ENCODE measurements at places on chromosomes 5 and 9.

- no peak for DNase-seq
These were observed 43.8 kb upstream of the CDK20 start for GRCh38 chr9:88018101-88018500.

DNA sequence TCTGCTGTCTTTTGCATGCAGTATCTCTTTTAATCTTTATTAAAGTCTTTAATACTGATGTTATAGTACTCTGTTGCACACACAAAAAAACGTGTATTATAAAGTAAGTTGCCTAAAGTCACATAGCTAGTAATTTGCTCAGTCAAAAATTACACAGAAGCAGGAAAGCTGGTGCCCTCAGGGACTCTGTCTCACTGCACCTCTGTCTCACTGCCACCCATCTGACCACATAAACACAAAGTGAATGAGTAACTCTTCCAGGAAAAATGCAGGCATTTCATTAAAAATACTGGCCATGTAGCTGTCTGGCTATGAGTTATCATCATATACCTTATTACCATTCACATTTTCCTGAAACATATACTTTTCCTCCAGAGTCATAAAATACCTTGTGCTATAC is 591.7 kb downstream of the CSNK1G3 start:
- DNase-seq = no peak

DNA sequence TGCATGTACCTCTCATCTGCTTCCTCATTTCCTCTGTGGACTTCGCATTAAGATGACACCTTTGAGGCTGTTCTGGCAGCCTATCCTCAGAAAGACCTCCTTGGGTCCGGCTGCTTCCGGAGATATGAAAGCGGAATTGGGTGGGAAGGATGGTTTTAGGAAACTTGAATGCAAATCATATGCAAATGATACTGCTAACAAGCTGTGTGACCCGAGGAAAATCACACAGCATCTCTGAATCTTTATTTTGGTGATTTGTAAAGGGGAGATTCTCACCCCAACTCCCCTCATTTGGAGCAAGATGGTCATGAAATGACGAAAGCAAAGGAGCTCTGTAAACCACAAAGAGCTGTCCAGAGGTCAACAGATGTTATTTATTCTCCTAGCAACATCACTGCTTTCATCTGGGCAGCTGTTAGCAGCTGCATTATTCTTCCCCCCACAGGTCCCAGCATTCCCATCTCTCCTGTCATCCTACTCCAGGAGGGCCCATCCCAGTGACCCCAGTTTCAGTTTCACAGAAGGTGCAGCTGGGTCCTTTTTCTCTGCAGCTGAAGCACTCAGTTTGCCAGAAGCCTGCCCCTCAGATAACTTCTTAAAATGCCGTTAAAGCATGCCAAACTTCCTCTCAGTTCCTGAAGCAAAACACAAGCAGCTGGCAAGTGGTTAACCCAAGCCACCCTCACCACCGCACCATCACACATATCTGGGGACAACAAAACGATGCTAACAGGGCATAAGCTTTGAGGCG is 269.5 kb downstream of the SEC61B start:
- DNase-seq = no peak

GRCh38 chr5:124665035-124665434 is 81.4 kb downstream of the ZNF608 start:
- no peak for DNase-seq

DNA sequence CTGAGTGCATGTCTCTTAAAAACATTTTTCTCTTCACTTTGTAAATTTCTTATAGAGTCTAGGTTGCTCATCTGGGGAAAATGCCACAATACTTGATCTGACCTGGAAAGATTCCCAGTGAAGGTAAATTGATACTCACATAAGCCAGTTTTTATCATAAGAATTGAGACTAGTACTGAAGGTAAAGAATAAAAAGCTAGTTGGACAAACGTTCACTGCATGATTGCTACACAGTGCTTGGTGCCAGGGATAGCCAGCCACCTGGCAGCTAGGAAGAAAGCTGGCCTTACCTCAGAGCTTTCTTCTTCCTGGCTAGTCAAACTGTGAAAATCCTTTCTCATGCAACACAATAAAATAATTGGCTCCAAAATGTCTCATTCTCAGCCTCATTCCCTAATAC is 77.1 kb downstream of the MUSK start:
- DNase-seq = no peak

DNA sequence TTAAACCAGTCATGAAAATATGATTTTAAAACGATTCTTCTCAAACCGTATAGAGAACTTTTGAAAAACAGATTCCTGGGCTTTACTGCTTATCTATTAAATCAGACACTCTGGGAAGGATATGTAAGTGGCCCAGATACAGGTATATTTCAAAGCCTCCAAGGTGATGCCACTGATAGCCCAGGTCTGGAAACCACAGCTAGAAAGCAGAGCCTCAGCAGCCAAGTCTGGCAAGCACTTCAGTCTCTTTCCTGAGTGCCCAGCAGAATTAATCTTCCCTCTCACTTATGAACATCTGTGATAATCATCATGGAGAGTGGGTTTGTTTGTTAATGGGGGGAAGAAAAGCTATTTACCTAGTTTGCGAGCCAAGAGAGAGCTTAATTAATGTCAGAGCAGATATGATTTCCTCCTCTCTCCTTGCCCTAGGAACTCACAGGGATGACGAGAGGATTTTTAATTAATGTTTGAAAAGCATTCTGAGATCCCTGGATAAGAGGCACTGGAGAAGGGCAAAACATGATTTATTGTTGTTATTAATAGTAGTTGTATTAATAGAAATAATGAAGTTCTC is 368.4 kb downstream of the TLE1 start:
- DNase-seq = no peak

- no peak for DNase-seq
These were observed 78.7 kb upstream of the TYRP1 start for GRCh38 chr9:12614488-12614887.

- no peak for DNase-seq
These were observed 67.6 kb downstream of the ARHGEF28 start for GRCh38 chr5:73693573-73694061.

DNA sequence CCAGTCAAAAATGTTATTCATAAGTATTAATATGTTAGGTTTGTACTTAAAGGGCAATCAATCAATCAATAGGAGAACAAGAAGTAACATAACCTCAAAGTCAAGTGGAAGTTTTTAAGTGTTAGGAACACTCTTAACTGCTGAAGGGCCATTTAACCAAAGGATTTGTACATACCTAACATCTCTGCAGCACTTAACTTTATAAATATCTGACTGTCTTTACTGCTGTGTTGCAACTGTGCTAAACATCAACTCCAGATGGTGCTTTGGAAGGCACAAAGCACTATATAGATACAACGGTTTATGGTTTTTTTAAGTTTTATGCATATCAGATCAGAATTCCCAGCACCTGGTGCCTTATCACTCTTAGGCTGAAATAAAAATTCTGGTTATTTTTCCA is 604.9 kb upstream of the PTGER4 start:
- no peak for DNase-seq

Data from stimulated activated CD4-positive, alpha-beta T cell treated with anti-CD3 and anti-CD28 coated beads, Interleukin-15, amount 100 ng/mL, for 1 hour (primary cell).